ENCODE measurements at places on chromosomes 12 and 14.
A peak's percentile ranks its signal among the peaks of the same experiment; 100 is the strongest.

- peak; percentile 10 for DNase-seq
These were observed 58.1 kb upstream of the RMST start for GRCh38 chr12:97404543-97404942.

GRCh38 chr14:24991821-24992220 is 58.1 kb downstream of the STXBP6 start:
- DNase-seq: no peak

GRCh38 chr14:76929927-76930326 is 98.6 kb downstream of the IRF2BPL start:
- DNase-seq: no peak

DNA sequence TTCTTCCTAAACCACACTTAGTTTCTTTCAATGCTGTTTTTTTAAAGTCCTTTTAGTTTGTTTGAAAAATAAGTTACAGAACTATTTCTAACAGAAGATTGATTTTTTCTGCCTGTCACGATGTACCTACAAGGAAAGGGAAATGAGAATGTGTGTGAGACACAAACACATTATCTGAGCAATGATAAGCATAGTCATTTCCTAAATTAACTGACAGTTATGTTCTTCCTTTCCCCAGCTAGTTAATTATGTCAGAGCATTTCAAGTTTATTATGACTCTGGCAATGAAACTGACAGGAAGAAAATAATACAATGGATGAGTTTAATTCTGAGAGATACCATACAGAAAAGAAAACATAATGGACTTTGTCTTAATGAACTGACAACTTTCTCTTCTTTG is 21.3 kb upstream of the LDHB start:
- DNase-seq: no peak

- DNase-seq: no peak
These were observed 8.8 kb upstream of the PRIMA1 start for GRCh38 chr14:93797071-93797470.
